ENCODE measurements at places on chromosomes 1 and 21. TPM values are rescaled to one million over a fixed set of nuclear protein-coding genes. Genes with fewer than 3 reads are reported as not detected.

The KRTAP13-2 gene
- total RNA-seq, result not detected

The MRTO4 gene
- 13.1 TPM for total RNA-seq

The TMEM54 gene
- total RNA-seq, result 228 TPM

The ANKRD34A gene
- not detected for total RNA-seq

The PLXNA2 gene
- total RNA-seq, result 62.2 TPM

The TNFRSF8 gene
- not detected for total RNA-seq

The RNF187 gene
- total RNA-seq, result 38.9 TPM

The HTR1D gene
- total RNA-seq, result 12.6 TPM

The DCDC2B gene
- total RNA-seq, result 0.85 TPM

The KIF26B gene
- total RNA-seq, result 1.5 TPM

The KANK4 gene
- not detected for total RNA-seq

The UAP1 gene
- total RNA-seq, result 131 TPM

The TIAM1 gene
- total RNA-seq, result 1.7 TPM

The C1QTNF12 gene
- 58.0 TPM for total RNA-seq

The SPRR3 gene
- total RNA-seq, result 4.4 TPM

The LCE1C gene
- total RNA-seq, result not detected

The DSCAM gene
- not detected for total RNA-seq

The TENT5C gene
- 12.1 TPM for total RNA-seq

The ERICH3 gene
- 2.5 TPM for total RNA-seq

The S100A4 gene
- 38.2 TPM for total RNA-seq

The FALEC gene
- total RNA-seq, result not detected

The KCNE2 gene
- total RNA-seq, result not detected

The VAMP4 gene
- 9.1 TPM for total RNA-seq

The FMN2 gene
- total RNA-seq, result 5.1 TPM

The IL12RB2 gene
- total RNA-seq, result 2.7 TPM

Measured in Peyer's patch (tissue), 4 donors.